Stimulated activated CD4-positive, alpha-beta T cell treated with anti-CD3 and anti-CD28 coated beads, Interleukin-4, amount 100 ng/mL, for 48 hours (primary cell): ENCODE measurements at places on chromosomes 3 and 15.

- no peak for DNase-seq
These were observed 32.8 kb downstream of the ZBTB38 start for GRCh38 chr3:141401095-141401494.

DNA sequence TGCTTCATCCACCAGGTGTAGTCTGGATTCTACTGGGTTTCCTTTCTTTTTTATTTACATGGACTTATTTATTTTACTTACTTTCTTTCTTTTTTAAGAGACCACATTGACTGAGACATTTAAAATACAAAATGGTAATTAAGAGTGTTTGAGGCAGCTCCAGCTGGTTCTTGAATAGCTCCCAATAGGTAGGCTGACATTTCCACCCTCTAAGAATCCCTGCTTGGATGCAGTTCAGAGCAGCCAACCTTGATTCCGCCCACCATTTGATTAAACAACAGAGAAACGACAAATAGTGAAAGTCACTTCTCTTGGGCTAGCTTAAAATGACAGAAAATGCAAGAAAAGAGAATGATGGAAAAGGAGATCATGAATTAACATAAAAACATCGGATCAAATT lies 270.5 kb downstream of the TUSC7 start:
- no peak for DNase-seq

GRCh38 chr3:187044867-187045552 lies 94.3 kb downstream of the RPL39L start:
- DNase-seq: no peak

DNA sequence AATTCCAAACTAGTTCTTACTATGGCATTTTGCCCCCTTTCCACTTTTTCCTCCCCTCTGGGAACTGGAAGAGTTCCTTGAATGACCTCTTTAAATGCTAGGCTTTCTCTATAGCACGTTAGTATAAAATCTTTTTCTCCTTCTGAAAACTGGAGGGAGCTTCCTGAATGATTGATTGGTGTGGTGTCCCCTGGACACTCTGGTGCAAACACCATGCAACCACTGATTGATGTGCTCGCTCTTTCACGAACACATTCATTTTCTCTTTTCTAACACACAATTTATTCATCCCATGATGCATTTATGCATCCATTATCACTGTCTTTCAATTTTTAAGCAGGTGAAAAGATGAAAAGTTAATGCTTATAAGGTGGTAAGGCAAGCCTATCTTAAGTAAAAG lies 159.1 kb upstream of the NANOGP8 start:
- DNase-seq: no peak
